Activated naive CD4-positive, alpha-beta T cell treated with anti-CD3 and anti-CD28 coated beads, Interleukin-2, amount 10 ng/mL, durations not matched to agents 5 hours and 36 hours (primary cell): ENCODE measurements at places on chromosomes 5 and 9. TPM values are rescaled to one million over a fixed set of nuclear protein-coding genes. Genes with fewer than 3 reads are reported as not detected.

Gene IQGAP2
- total RNA-seq: 72.7 TPM

Gene ACOT12
- total RNA-seq: not detected

Gene IL17B
- not detected for total RNA-seq

Gene SCGB3A2
- total RNA-seq: not detected

Gene SPINK4
- not detected for total RNA-seq

Gene CCNB1
- total RNA-seq: 122 TPM

Gene LCN15
- not detected for total RNA-seq

Gene PDE6A
- not detected for total RNA-seq

Gene FOXD4
- 0.13 TPM for total RNA-seq

Gene F12
- 0.68 TPM for total RNA-seq

Gene GZMA
- 160 TPM for total RNA-seq

Gene LURAP1L
- not detected for total RNA-seq

Gene IL9
- total RNA-seq: not detected

Gene OR1J4
- total RNA-seq: not detected

Gene C9orf153
- total RNA-seq: not detected
